Left lobe of liver (tissue), 2 donors: ENCODE measurements at places on chromosomes 4 and X. TPM values are rescaled to one million over a fixed set of nuclear protein-coding genes. Genes with fewer than 3 reads are reported as not detected.

Gene HTRA3
- total RNA-seq, result 1.6 TPM

- no peak for DNase-seq
These were observed 11.1 kb downstream of the TXLNG start for GRCh38 chrX:16797358-16797757.

GRCh38 chrX:10582215-10582733, 38.1 kb downstream of the MID1 start:
- DNase-seq, result no peak

- DNase-seq, result no peak
These were observed 61.8 kb downstream of the CAMK2D start for GRCh38 chr4:113699772-113700171.

DNA sequence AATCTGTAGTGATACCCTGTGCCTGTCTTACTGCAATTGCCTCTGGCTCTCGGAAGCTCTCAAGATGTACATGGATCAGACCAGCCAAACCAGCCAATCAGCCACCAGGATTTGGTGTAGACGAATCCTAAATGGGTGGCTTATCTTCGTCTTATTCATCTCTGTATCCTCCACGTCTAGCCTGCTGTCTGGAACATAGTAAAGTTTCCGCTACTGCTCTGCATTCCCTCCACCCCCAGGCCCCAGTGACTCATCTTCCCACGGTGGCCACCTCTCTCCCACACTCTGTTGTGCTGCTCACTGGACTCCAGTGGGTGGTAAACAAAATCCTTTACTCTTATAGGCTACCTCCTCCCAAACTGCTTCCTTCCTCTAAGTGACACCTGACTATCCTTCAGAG, 37.8 kb downstream of the SEPTIN6 start:
- DNase-seq, result no peak

- DNase-seq, result no peak
These were observed 2.2 kb downstream of the PDE6B start for GRCh38 chr4:627347-628125.

DNA sequence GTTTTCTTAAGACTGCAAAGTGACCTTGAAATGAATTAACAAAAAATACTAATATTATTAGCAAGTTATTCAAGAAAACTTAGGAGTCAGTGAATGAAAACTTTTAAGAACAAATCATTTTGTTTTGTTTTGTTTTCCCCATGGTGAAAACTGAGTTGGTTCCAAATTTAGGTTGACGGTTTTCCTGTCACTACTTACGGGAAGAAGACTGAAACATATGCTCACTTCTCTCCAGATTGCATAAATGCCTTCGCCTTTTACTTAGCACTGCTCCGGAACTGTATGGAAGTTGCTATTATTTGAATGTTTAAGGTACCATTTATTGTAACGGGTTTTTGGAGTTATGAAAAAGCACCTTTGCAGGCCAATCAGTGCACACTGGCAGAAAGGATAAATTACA, 42.8 kb downstream of the DOCK11 start:
- DNase-seq, result no peak

GRCh38 chr4:39278476-39278875, 87.7 kb downstream of the RFC1 start:
- DNase-seq, result no peak

DNA sequence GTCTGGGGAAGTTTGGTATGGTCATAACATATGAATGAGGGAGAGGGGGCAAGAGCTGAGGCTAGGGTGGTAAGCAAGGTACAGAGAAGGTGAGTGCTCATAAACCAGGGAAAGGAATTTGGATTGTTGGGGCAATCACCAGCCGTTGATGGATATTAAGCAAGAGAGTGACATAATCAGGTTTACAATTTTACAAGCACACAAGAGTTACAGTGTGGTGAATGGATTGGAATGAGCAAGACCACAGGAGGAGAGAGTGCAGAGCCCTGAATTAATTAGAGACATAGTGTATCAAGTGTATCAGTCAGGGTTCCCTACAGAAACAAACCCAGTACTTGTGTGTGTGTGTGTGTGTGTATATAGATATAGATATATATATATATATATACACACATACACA, 18.7 kb upstream of the FMR1NB start:
- no peak for DNase-seq

DNA sequence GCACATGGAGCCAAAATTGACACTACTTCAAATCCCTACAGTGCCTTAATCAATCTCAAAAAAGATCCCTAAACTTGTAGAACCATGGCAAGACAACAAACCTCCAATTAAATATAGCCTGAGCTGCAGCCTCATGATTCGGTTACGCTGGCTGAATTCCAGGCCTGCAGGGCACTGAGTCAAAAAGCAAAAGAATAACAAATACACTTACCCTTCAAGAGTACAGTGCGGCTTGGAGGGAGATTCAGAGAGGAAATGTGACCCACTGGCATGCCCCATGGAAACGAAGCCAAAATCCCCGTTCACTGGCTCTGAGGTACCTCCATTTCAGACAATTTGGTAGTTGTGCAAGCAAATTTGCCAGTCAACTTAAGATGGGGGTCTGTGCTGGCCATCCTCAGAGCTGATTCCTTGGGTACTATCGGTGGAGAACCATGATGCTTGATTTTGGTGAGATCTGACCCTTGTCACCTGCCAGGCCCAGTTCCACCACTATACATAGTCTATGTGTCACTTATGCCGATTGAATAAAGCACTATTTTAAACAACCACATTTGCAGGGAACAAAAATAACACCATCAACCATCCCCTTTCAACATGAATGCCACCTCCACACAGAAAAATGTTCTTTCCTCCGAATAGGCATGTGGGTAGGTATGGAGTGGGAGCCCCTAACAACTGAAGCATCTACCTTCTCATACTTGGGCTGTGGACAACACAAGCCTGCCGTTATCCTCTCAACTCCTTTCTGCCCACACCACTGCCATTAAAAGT, 2.1 kb downstream of the C4orf54 start:
- no peak for DNase-seq

- no peak for DNase-seq
These were observed 487.2 kb upstream of the LCORL start for GRCh38 chr4:18508786-18509185.
